ENCODE measurements at places on chromosomes 1 and 21.

DNA sequence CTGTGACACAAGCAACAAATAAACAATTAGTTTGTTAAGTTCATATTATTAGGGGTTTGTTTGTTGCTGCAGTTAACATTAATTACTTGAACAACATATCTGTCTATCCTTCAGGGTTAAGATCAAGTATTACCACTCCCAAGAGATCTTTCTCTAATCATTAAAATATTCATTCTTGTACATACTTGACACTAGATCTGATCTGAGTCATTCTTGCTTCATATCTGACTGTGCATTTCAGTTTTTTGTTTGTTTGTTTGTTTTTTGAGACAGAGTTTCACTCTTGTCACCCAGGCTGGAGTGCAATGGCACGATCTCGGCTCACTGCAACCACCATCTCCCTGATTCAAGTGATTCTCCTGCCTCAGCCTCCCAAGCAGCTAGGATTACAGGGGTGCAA is 613.3 kb upstream of the PLXNA2 start:
- H3K4me1 ChIP-seq: no peaks in the 10 kb centered on the region
- DNase-seq: no peak

DNA sequence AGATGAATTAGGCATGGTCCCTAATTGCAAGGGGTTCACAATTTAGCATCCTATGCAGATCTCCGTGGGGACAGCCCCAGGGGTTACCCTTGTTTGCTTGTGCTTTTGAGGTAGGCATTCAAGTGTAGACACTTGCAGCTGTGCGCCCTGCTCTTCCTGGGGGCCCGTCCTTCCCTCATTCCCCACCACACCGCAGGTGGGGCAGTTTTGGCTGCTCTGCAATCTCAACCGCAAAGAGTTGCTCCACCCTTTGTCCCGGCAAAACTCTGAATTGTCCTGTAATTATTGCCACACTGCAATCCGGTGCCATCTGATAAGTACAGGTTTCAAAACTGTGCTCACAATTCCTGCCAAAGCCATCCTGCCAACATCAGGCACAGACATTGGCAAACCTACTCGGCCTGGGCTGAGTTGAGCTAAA is 65.4 kb upstream of the LYST start:
- H3K36me3 ChIP-seq: no peaks in the 10 kb centered on the region
- H3K4me1 ChIP-seq: peaks cover 85% of the 10 kb centered on the region
- H3K4me3 ChIP-seq: peak overlapping the region; percentile 69
- DNase-seq: peak; percentile 63
- peak overlapping the region; percentile 69 for H3K27ac ChIP-seq

DNA sequence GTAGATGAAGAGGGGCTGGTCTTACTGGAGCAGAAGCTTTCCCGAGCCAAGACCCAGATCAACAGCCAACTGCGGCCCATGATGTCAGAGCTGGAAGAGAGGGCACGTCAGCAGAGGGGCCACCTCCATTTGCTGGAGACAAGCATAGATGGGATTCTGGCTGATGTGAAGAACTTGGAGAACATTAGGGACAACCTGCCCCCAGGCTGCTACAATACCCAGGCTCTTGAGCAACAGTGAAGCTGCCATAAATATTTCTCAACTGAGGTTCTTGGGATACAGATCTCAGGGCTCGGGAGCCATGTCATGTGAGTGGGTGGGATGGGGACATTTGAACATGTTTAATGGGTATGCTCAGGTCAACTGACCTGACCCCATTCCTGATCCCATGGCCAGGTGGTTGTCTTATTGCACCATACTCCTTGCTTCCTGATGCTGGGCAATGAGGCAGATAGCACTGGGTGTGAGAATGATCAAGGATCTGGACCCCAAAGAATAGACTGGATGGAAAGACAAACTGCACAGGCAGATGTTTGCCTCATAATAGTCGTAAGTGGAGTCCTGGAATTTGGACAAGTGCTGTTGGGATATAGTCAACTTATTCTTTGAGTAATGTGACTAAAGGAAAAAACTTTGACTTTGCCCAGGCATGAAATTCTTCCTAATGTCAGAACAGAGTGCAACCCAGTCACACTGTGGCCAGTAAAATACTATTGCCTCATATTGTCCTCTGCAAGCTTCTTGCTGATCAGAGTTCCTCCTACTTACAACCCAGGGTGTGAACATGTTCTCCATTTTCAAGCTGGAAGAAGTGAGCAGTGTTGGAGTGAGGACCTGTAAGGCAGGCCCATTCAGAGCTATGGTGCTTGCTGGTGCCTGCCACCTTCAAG is 57.3 kb downstream of the LAMC2 start:
- no peaks in the 10 kb centered on the region for H3K36me3 ChIP-seq
- no peak overlapping the region for H3K27ac ChIP-seq
- H3K27me3 ChIP-seq: peaks cover 26% of the 10 kb centered on the region
- no peaks in the 10 kb centered on the region for H3K4me1 ChIP-seq

DNA sequence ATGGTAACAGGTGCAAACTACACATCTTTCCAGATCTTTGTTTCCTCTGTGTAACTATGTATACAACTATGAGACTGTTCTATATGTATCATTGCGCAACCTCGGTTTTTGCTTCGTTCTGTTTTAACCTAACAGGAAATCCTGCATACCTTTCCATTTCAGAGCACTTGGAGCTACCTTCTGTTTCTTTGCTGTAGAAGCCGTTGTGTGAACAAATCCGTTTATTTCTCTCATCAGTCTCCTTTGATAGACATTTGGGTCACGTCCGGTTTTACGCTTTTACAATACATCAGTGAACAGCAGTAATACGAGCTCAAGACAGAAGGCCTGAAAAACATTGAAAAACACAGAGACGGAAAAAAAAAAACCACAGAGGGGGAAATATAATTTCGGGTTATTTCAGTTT is 10.5 kb downstream of the ATP5IF1 start:
- H3K27ac ChIP-seq: peak overlapping the region; percentile 98
- peaks cover 42% of the 10 kb centered on the region for H3K4me1 ChIP-seq
- no peaks in the 10 kb centered on the region for H3K36me3 ChIP-seq
- peak overlapping the region; percentile 98 for H3K4me3 ChIP-seq
- no peaks in the 10 kb centered on the region for H3K27me3 ChIP-seq

DNA sequence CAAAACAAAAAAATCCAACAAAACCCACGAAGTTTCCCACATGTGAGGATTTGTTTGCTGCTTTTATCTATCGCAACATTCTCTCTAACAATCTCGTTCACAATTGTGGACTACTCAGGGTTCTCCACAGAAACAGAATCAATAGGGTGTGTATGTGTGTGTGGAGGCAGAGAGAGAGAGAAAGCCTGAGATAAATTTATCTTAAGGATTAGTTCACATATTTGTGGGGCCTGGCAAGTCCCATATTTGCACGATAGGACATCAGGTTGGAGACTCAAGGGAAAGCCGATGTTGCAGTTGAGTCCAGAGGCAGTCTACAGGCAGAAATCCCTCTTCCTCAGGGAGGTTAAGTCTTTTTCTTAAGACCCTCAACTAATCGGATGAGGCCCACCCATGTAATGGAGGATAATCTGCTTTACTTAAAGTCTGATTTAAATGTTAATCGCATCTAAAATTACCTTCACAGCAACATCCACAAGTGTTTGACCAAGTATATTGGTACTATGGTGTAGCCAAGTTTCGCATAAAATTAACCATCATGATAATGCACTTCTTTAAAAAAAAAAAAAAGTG is 31.7 kb downstream of the ADAMTS1 start:
- H3K36me3 ChIP-seq: no peaks in the 10 kb centered on the region
- no peak for DNase-seq
- H3K27me3 ChIP-seq: no peaks in the 10 kb centered on the region
- no peaks in the 10 kb centered on the region for H3K4me1 ChIP-seq
- H3K27ac ChIP-seq: no peak overlapping the region
- no peak overlapping the region for H3K4me3 ChIP-seq

GRCh38 chr1:228691926-228692325 is 43.4 kb upstream of the RHOU start:
- H3K4me3 ChIP-seq: no peak overlapping the region
- H3K4me1 ChIP-seq: no peaks in the 10 kb centered on the region
- no peak overlapping the region for H3K27ac ChIP-seq
- no peaks in the 10 kb centered on the region for H3K36me3 ChIP-seq
- H3K27me3 ChIP-seq: peaks cover 30% of the 10 kb centered on the region

DNA sequence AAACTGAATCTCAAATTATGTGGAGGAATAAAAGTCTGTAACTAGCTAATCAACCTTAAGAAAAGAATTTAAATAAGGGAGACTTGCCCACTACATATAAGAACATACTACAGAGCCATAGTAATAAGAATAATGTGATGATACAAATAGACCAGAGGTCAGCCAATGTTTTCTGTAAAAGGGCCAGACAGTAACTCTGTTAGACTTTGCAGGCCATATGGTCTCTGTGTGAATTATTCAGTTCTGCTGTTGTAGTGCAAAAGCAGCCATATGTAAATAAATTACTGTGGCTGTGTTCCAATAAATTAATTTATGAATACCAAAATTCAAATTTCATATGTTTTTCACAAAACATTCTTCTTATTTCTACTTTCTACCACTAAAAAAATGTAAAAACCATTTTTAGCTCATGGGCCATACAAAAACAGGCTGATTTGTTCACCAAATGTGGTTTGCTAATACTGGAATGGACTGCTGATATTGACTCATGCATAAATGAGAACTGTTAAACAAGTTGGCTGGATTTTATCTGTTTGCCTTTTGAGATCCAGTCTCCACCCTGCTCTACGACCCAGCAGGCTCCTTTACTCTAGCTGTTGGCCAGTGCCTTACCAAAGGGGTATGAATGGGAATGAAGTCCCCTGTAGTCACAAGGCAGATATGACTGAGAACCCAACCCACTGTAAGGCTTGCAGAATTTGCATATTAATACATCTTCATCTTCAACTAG is 98.2 kb upstream of the ZNHIT6 start:
- H3K36me3 ChIP-seq: no peaks in the 10 kb centered on the region
- H3K4me1 ChIP-seq: no peaks in the 10 kb centered on the region
- no peak for DNase-seq

DNA sequence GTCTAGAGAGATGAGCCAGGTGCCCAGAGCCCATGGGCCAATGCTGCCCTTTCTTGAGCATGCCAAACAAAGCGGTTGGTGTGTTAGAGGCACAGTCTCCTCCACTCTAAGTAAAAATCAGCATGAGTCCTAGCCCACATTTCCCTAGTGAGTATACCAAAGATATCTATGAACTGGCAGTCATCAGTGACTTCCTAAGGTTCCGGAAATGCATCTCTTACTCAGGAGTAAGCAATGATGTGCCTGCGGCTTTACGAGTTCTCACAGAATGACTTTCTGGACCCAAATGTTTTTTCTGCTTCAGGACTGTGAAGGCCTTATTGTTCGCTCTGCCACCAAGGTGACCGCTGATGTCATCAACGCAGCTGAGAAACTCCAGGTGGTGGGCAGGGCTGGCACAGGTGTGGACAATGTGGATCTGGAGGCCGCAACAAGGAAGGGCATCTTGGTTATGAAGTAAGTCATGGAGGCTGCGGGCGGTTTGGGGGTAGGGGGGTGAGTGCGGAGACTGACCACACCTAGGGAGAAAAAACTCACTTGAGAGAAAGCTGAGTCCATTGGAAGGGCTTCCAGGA is 9.2 kb downstream of the PHGDH start:
- no peaks in the 10 kb centered on the region for H3K4me1 ChIP-seq
- H3K36me3 ChIP-seq: no peaks in the 10 kb centered on the region
- no peaks in the 10 kb centered on the region for H3K27me3 ChIP-seq

DNA sequence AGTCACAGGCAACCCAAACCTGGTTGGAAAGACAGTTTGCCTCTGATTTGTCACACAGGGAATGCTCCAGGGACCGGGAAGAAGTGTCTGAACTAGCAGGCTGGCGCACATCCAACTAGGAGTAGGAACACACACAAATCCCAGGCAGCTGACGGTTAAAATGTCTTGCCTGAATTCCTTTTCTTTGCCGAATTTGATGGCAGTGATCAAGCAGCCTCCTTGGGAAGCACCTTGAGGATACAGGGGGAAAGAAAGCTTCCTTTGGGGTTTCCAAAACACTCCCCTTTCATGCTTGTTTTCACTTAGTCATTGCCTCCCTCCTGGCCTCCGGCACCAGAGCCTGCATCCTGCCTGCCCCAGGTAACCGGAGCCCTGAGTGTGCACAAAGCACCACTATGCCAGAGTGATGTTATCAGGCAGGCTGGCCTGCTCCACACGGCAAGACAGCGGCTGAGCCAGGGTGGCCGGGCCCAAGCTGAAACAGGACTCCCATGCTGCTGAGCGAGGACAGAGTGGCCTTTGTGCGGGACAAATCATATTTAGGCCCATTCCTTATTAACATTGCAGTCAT is 193.8 kb downstream of the LMX1A start:
- H3K36me3 ChIP-seq: no peaks in the 10 kb centered on the region
- H3K4me1 ChIP-seq: no peaks in the 10 kb centered on the region
- peaks cover 6% of the 10 kb centered on the region for H3K27me3 ChIP-seq

DNA sequence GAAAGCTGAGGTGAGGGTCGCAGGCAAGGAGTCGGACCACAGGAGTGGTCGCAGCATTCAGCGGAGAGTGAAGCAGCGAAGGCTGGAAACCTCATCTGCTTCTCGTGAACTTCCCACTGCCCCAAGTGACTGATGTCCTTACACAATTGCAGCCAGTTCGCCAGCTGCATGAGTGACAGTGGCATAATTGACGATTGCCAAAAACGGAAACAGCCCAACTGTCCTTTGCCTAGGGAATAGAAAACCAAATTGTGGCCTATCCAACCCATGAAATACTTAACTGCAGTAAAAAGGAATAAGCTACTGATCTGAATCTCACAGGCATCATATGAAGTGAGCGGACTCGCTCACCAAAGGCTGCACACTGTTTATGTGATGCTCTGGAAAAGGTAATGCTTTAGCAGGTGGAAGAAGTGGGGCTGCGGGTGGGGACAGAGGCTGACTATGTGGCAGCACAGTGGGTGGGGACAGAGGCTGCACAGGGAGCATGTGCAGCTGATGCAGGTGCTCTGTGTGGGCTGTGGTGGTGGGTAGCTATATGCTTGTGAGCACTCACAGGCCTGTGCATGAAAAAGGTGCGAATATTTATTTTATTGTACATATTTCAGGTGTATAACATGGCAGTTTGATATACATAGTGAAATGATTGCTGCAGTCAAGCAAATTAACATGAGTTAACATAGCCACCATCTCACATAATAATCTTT is 4.2 kb upstream of the NLRP3 start:
- DNase-seq: no peak
- H3K36me3 ChIP-seq: no peaks in the 10 kb centered on the region
- H3K27me3 ChIP-seq: peaks cover 4% of the 10 kb centered on the region

- H3K4me3 ChIP-seq: no peak overlapping the region
- H3K36me3 ChIP-seq: peaks cover 4% of the 10 kb centered on the region
- H3K4me1 ChIP-seq: no peaks in the 10 kb centered on the region
- no peak for DNase-seq
Measured at GRCh38 chr1:79792219-79792930, 785.8 kb upstream of the ADGRL4 start.

GRCh38 chr1:208413006-208413405 is 168.8 kb upstream of the PLXNA2 start:
- H3K27ac ChIP-seq: no peak overlapping the region
- no peaks in the 10 kb centered on the region for H3K36me3 ChIP-seq
- H3K27me3 ChIP-seq: peaks cover 10% of the 10 kb centered on the region
- H3K4me1 ChIP-seq: no peaks in the 10 kb centered on the region
- no peak overlapping the region for H3K4me3 ChIP-seq

DNA sequence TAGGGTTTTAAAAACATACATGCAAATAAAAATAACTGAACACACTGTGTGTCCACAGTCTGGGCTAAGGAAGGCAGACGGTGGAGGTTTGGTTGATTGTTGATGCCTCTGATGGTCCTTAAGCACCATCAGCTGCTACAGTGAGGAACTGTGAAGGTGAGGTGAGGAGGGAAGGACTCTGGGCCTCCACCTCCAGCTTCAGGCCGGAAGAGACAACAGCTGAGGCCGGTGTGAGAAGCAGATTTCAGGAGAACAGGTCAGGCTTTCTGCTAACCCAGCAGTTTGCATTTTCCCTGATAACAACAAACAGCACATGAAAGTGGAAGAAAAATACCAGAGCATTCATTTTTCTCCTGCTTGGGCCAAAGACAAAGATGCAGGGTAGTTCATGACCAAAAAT is 189.9 kb upstream of the AJAP1 start:
- no peaks in the 10 kb centered on the region for H3K36me3 ChIP-seq
- no peak overlapping the region for H3K4me3 ChIP-seq
- no peaks in the 10 kb centered on the region for H3K4me1 ChIP-seq
- DNase-seq: no peak
- no peaks in the 10 kb centered on the region for H3K27me3 ChIP-seq
- H3K27ac ChIP-seq: no peak overlapping the region

Measured in naive B cell (primary cell).